ENCODE measurements at places on chromosomes 16 and 17.

DNA sequence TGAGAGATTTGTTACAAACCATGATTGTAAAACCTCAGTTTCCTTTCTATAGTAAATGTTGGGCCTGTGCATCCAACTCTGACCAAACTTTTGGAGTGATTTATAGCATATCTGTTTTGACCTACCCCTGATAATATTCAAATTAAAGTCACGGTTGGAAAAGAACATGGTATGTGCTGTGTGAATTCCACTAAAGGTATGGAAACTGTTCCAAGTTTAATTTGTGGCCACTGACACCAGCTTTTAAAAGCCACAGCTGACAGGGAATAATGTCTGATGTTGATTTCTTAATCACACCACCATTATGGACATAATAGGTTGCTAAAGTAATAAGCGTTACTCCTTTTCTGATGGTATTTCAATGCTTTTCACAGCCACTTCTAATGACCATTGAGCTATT lies 1215.9 kb downstream of the CDH8 start:
- no peak for DNase-seq

DNA sequence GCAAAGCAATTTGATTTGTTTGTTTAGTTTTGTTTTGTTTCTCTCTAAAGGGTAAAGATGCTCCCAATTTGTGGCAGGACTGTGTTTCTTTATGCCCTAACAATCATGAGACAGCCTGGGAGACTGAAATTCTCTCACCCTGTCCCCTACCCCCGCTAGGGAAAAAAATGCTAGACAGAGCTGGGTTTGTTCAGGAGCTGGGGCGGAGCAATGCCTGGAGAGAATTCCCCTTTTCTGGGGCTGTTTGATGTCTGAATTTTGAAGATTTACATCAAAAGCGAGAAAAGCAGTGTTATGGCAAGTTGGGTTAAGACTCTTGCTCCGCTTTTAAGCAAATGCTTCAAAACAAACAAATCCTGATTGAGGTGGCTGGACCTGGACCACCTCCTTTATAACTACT lies 8.4 kb downstream of the MAF start:
- DNase-seq: no peak

DNA sequence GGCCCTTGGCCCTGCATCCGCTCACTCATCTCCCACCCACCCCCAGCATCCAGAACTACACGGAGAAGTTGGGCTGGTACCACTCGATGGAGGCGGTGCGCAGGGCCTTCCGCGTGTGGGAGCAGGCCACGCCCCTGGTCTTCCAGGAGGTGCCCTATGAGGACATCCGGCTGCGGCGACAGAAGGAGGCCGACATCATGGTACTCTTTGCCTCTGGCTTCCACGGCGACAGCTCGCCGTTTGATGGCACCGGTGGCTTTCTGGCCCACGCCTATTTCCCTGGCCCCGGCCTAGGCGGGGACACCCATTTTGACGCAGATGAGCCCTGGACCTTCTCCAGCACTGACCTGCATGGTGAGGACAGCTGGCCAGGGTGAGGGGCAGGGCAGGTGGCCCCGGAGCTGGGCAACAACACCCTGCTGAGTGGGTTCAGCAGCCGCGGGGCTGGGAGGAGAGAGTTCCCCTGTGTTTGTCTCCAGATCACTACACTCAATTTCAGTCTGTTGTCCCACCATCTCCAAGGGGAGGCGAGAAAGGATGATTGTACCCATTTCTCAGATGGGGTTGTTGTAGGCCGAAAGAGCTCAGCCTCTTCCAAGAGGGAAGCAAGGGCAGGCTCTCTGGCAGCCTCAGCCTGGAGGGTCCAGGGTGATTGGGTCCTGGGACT lies 14.4 kb downstream of the MMP15 start:
- no peak for DNase-seq

- DNase-seq: peak; percentile 68
Measured at GRCh38 chr17:74671031-74671771, 41.5 kb downstream of the CD300LF start.

- no peak for DNase-seq
Measured at GRCh38 chr17:49993423-49994060, 1.5 kb downstream of the DLX3 start.

- DNase-seq: no peak
Measured at GRCh38 chr17:81025065-81025740, 9.7 kb upstream of the BAIAP2 start.

DNA sequence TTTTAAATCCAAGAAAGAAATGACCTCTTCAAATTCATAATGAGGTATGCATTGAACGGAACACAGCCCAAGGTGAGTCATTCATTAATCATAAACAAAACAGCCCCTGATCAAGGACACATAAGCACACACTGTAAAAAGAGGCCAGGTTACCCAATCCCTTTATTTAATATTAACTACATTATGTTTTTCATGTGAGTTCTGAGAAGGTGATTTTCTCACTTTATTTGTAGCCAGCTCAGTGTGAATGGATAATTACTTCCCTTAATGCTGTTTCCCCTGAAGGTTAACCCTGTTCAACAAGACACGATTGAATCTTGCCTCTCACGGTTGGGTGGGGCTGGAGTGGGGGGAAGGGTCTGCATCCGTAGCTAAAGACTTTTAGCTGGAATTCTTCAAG lies 257.3 kb upstream of the SALL1 start:
- peak; percentile 63 for DNase-seq

DNA sequence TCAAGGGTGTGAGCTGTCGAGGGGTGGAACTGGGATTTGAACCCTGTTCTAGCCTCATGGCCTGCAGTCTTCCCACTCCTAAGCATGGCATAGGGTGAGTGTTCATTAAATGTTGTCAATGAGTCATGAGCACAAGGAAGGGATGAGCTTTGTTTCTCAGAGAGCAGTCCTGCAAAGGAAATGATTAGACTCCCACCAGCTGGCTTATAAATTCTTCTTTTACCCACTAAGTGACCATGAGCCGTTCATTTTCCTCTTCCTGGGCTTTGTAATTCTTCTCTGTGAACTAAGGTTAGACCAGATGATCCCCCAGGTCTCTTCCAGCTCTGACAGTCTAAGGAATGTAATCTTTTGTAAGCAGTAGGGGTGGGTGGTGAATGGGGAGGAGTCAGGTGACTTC lies 47.9 kb upstream of the HNF1B start:
- DNase-seq: peak; percentile 91

- DNase-seq: peak; percentile 62
Measured at GRCh38 chr16:1691276-1691675, 13.2 kb downstream of the JPT2 start.

DNA sequence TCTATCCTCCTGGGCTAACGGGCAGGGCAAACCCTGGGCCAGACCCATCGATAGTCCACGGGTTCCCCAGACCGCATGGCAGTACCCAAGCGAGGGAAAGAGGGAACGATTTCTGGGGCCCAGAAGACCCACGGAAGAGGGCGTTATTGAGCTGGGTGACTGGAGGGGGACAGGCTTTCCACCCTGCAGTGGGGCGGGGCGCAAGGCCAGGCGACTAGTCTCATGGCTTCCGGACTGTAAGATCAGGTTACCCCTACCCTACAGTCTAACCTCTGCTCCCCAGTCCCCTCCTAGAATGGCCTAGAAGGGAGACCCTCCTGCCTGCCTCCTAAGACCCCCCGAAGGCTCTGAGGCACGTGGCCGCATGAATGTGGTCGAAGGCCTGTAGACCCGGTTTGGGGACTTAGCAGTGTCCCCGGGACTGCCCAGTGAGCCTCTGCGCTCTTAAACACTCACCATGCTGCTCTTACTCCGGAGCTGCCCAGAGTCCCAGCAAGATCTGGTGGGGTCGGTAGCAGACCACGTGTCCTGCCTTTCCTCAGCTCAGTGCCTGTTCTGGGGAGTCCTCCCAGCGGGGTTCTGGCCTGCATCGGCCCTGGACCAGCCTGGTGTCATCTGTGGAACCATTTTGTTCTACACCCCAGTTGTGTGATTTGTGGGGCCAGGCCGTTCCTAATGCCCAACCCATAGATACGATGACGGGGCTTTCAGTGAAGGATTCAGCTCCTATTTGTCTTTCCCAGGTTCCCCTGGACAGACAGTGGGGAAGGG lies 13.2 kb upstream of the AURKB start:
- DNase-seq: peak; percentile 73

- peak; percentile 91 for DNase-seq
Measured at GRCh38 chr16:67269766-67270165, 9.6 kb upstream of the PLEKHG4 start.

- no peak for DNase-seq
Measured at GRCh38 chr16:22721511-22722100, 92.4 kb upstream of the HS3ST2 start.
